ENCODE measurements at places on chromosomes 7 and 10. TPM values are rescaled to one million over a fixed set of nuclear protein-coding genes. Genes with fewer than 3 reads are reported as not detected.

The SOSTDC1 gene
- total RNA-seq = not detected

The CACNA2D1 gene
- not detected for total RNA-seq

The LRRC4 gene
- 1.3 TPM for total RNA-seq

The HOXA3 gene
- not detected for total RNA-seq

The SNCG gene
- total RNA-seq = 1.2 TPM

The GTF2IRD1 gene
- 2.9 TPM for total RNA-seq

The FAM24A gene
- total RNA-seq = not detected

The ANTXRL gene
- not detected for total RNA-seq

The RTKN2 gene
- 4.7 TPM for total RNA-seq

The CDK14 gene
- total RNA-seq = 0.42 TPM

The FKBP9 gene
- total RNA-seq = 0.62 TPM

The LIPF gene
- not detected for total RNA-seq

The CELF2 gene
- total RNA-seq = 72.2 TPM

The SLC39A12 gene
- not detected for total RNA-seq

The FAM25C gene
- total RNA-seq = not detected

The EPDR1 gene
- total RNA-seq = 1.3 TPM

DNA sequence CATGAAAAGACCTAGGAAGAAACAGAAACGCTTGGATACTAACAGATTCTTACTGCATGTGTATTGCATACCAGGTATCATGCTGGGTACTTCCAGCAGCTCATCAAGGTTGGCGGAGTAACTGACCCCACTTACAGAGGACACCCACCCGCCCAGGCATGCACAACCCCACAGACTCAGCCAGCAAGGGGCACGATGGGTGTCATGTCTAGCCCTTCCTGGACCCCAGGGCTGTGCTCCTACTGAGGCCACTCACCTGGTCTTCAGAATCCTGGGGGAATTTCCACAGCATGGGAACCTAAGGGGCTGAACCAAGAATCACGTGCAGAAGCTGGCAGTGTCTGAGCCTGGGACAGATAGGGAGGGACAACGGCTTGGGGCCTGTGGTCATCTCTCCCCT is 134.1 kb upstream of the ZNF32 start:
- DNase-seq = no peak
- H3K27me3 ChIP-seq = no peaks in the 10 kb centered on the region
- no peak overlapping the region for H3K27ac ChIP-seq
- H3K4me3 ChIP-seq = no peak overlapping the region

DNA sequence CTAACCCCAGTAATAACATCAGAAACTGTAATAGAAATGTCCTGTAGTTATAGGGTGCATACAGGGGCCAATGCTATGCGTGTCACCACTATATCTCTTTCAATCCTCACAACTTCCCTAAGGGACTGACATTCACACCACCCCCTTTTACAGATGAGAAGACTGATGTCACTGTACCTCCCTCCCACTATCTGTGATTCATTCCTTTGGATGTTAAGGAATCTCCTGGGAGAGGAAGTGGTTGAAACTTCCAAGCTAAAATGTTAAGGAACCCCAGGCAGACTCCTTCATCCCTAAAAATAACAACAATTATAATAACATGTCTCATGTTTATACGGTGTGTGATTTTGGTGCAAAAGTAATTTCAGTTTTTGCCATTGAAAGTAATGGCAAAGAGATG is 5.4 kb downstream of the COL13A1 start:
- peaks cover 11% of the 10 kb centered on the region for H3K27me3 ChIP-seq
- no peak for DNase-seq
- H3K27ac ChIP-seq = no peak overlapping the region
- H3K4me1 ChIP-seq = peaks cover under 1% of the 10 kb centered on the region
- H3K36me3 ChIP-seq = no peaks in the 10 kb centered on the region
- no peak overlapping the region for H3K4me3 ChIP-seq

GRCh38 chr10:62082271-62082656 is 180.8 kb downstream of the ARID5B start:
- peaks cover 86% of the 10 kb centered on the region for H3K4me1 ChIP-seq
- peak overlapping the region; percentile 89 for H3K27ac ChIP-seq
- peaks cover 81% of the 10 kb centered on the region for H3K36me3 ChIP-seq
- no peaks in the 10 kb centered on the region for H3K27me3 ChIP-seq

DNA sequence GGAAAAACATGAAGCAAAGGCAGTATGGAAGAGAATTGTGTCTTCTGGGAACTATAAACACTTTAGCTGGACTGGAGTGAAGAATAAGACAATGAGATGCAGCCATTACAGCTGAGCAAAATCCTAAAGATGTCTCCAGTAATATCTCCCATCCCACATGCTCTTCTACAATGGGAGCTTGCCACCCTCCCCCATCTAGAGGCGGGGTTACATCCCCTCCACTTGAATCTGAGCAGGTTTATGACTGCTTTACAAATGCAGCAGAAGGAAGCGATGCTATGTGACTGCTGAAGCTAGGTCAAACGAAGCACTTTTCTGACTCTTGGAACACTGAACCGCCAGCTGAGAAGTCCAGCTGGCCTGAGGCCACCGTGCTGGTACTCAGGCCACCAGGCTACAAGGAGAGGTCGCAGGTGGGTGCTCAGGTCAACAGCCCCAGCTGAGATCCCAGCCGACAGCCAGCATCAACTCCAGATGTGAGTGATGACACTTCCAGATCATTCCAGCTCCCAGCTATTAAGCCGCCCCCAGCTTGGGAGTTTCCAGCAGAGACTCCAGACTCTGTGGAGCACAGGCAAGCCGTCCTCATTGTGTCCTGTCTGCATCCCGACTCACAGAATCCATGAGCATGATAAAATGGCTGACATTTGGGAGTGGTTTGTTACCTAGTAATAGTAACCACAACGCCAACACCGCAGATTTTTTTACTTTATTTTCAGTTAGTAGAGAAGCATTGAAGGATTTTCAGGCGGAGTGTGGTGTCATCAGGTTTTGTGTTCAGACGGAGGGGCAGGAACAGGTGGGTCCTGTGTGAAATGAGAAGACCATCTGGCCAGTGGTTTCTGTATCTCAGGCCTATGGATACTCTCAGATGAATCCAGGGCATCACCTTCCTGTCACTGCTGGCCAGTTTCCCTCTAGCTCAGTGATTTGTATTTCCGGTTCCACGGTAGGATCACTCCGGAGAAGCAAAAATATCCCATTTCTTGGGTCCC is 89.3 kb downstream of the NPY start:
- no peaks in the 10 kb centered on the region for H3K4me1 ChIP-seq

DNA sequence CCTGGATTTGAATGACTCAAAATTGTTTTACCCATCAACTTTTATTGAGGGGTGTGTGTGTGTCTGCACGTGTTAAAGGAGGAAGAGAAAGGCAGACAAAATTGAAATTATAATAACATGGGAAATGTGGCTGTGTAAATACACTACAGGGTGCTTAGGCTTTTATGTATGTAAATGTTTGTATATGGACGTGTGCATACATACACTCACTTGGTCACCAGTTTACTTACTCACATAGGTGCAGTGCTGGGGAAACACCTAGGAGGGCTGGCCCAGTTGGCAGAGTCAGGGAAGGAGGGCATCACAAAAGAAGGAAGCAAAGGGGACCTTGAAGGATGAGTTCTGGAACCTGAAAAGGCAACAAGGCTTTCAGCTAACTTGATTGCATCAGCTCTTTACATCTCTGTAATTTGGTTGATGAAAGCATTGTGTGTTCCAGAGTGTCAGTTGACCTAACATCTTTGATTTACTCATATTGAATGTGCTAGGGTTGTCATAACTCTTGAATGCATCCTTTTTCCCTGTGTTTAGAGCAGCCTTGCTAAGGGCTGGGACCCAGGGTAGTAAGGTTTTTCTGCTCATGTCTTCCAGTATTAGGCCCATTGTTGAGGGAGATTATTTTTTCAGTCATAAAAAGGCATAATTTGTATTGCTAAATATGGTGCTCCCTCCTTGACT is 10.2 kb downstream of the WDR11 start:
- no peak overlapping the region for H3K27ac ChIP-seq
- no peaks in the 10 kb centered on the region for H3K27me3 ChIP-seq
- no peak overlapping the region for H3K4me3 ChIP-seq
- no peaks in the 10 kb centered on the region for H3K4me1 ChIP-seq

DNA sequence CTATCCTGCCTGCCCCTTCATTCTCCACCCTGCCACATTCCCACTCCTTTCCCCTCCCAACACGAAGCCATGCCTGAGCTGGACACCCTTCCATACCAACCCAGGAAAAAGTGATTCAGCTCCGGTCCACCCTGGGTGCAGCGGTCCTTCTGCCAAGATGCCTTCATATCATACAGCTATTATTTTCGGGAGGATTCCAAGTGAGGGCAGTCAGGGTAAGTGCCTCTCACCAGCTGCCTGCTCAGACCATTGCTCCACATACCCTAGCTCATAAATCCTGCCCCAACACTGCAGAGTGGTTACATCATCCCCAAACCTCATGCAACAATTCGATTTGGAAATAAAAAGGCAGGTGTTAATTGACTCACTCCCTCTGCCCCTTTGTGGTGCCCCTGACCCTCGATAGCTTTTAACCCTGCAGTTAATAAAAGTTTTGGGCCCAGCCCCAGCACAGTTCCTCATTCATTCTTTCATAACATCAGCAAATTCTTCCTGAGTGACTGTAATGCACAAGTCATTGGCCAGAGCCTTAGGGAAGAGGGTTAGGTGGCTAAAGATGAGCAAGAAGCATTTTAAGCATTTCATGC is 42.6 kb downstream of the ZNF503 start:
- no peak for DNase-seq
- H3K27ac ChIP-seq = no peak overlapping the region
- no peaks in the 10 kb centered on the region for H3K36me3 ChIP-seq
- H3K4me3 ChIP-seq = no peak overlapping the region
- peaks cover 8% of the 10 kb centered on the region for H3K27me3 ChIP-seq
- H3K4me1 ChIP-seq = no peaks in the 10 kb centered on the region

DNA sequence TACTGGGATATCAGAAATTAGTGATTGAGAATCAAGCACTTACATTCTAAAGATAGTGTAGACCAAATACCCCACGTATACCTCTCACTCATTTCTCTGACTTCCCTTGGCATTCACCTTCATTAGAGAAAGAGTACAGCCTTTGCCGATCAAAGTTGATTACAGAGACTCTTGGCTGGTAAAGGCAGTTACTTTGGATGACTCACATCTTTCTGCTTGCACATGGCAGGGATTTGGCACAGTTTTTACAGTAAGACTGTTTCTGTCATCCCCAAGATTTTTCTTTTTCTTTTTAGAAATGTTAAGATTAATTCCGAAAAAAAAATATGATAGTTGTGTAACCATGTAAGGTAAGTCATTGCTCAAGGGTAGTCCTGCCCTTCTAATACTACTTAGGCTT is 143.0 kb downstream of the TSPAN12 start:
- no peaks in the 10 kb centered on the region for H3K36me3 ChIP-seq
- H3K4me3 ChIP-seq = no peak overlapping the region
- no peaks in the 10 kb centered on the region for H3K27me3 ChIP-seq
- no peaks in the 10 kb centered on the region for H3K4me1 ChIP-seq

GRCh38 chr7:5255832-5256231 is 26.9 kb upstream of the SLC29A4 start:
- H3K27me3 ChIP-seq = no peaks in the 10 kb centered on the region
- DNase-seq = no peak
- H3K36me3 ChIP-seq = no peaks in the 10 kb centered on the region

DNA sequence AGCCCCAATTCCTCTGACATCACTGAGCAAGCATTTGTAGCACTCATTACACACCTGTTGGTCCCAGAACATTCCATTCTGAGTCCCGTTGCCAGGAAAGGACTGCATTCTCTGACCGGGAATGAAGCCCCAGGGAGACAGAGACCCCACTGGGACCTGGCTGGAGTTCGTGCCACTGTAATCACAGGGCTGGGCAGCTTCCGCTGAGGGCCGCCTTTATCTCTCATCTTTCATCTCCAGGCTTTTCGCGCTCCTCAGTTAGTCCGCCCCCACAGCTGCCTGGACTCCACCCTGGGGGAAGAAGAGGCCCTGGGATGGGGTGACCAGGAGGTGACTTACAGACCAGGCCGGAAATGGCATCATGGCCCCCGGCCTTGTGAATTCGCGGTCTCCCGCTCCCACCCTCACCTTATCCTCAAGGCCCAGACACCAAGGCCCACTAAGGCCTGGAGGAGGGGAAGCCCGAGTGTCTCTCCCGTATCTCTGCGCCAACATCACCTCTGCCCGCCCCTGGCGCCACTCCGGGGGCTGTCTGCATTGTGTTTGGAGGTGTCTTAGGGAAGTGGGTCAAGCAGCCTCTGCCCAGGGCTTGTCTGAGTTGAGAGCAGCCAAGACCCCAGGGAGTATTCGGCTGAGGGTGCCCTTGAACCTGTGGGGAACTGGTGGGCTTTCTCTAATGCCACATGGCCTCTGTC is 75.4 kb downstream of the PROSER2 start:
- H3K4me1 ChIP-seq = no peaks in the 10 kb centered on the region
- no peaks in the 10 kb centered on the region for H3K27me3 ChIP-seq
- no peaks in the 10 kb centered on the region for H3K36me3 ChIP-seq
- no peak overlapping the region for H3K4me3 ChIP-seq

- H3K27me3 ChIP-seq = no peaks in the 10 kb centered on the region
- no peaks in the 10 kb centered on the region for H3K4me1 ChIP-seq
- DNase-seq = no peak
- no peaks in the 10 kb centered on the region for H3K36me3 ChIP-seq
- no peak overlapping the region for H3K4me3 ChIP-seq
Measured at GRCh38 chr10:23584396-23584795, 145.5 kb downstream of the OTUD1 start.

- H3K4me3 ChIP-seq = no peak overlapping the region
- H3K36me3 ChIP-seq = no peaks in the 10 kb centered on the region
- peaks cover 4% of the 10 kb centered on the region for H3K4me1 ChIP-seq
- H3K27ac ChIP-seq = no peak overlapping the region
Measured at GRCh38 chr10:48655411-48656240, 29.0 kb upstream of the WDFY4 start.

GRCh38 chr7:5230265-5231067 is 40.4 kb downstream of the WIPI2 start:
- no peak for DNase-seq
- H3K36me3 ChIP-seq = peaks cover 23% of the 10 kb centered on the region
- H3K27me3 ChIP-seq = no peaks in the 10 kb centered on the region
- H3K4me1 ChIP-seq = peaks cover 14% of the 10 kb centered on the region
- no peak overlapping the region for H3K27ac ChIP-seq

GRCh38 chr7:149804106-149804505 is 30.7 kb upstream of the ZNF467 start:
- H3K4me1 ChIP-seq = no peaks in the 10 kb centered on the region
- no peak for DNase-seq
- no peak overlapping the region for H3K4me3 ChIP-seq
- H3K27me3 ChIP-seq = no peaks in the 10 kb centered on the region
- no peaks in the 10 kb centered on the region for H3K36me3 ChIP-seq

- no peaks in the 10 kb centered on the region for H3K36me3 ChIP-seq
- DNase-seq = no peak
- peaks cover 2% of the 10 kb centered on the region for H3K27me3 ChIP-seq
- no peak overlapping the region for H3K27ac ChIP-seq
- peaks cover 2% of the 10 kb centered on the region for H3K4me1 ChIP-seq
Measured at GRCh38 chr10:93131986-93132385, 58.3 kb downstream of the CYP26A1 start.

- peaks cover 3% of the 10 kb centered on the region for H3K27me3 ChIP-seq
- H3K36me3 ChIP-seq = no peaks in the 10 kb centered on the region
- peak; percentile 27 for DNase-seq
- H3K27ac ChIP-seq = no peak overlapping the region
- no peaks in the 10 kb centered on the region for H3K4me1 ChIP-seq
- no peak overlapping the region for H3K4me3 ChIP-seq
Measured at GRCh38 chr7:108114117-108114841, 15.9 kb downstream of the LAMB4 start.

All from activated naive CD4-positive, alpha-beta T cell treated with anti-CD3 and anti-CD28 coated beads for 36 hours (primary cell).